Stimulated activated CD8-positive, alpha-beta memory T cell treated with anti-CD3 and anti-CD28 coated beads, Interleukin-2, amount 100 ng/mL, for 1 hour (primary cell): ENCODE measurements at places on chromosomes 16 and 17.

DNA sequence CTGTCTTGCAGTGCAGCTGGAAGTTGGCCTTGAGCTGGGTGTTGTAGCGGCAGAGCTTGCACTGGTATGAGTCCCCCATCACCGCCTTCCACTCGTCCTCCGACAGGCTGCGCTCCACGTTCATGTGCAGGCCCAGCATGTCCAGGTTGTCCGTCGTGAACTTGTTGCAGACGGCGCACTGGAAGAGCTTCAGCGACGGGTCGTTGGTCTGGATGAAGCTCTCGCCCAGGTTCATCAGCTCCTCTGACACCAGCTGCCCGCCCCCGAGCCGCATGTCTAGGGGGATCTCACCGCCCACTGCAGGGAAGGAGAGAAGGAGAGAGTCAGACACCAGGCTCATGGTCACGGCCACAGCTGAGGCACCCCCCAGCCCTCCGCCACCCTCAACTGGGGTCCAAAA, 97.3 kb downstream of the ZFHX3 start:
- no peak for DNase-seq

GRCh38 chr17:77540975-77541374, 400.2 kb downstream of the SEC14L1 start:
- DNase-seq: no peak

GRCh38 chr16:82833378-82833993, 206.7 kb downstream of the CDH13 start:
- no peak for DNase-seq

- no peak for DNase-seq
These were observed 310.1 kb downstream of the FOXL1 start for GRCh38 chr16:86888231-86889053.

GRCh38 chr17:78946631-78947030, 21.4 kb upstream of the TIMP2 start:
- DNase-seq: no peak

DNA sequence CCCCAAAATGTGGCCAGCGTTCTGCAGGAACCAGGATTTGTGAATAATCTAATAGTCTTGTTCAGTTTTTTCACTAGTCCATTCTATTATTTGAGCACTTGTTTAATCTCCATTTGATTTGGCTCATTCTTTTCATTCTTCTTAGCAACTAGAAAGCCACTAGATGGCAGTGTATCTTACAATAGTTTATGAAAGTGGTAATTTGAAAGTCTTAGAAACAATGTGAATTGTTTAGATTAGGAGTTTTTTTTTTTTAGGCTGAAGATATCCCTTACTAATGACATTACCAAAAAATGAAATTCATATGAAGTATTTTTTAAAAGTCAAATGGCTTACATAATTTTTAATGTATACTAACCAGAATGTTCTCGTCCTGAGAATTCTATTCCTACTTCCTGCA, 6.7 kb downstream of the ERI2 start:
- no peak for DNase-seq

DNA sequence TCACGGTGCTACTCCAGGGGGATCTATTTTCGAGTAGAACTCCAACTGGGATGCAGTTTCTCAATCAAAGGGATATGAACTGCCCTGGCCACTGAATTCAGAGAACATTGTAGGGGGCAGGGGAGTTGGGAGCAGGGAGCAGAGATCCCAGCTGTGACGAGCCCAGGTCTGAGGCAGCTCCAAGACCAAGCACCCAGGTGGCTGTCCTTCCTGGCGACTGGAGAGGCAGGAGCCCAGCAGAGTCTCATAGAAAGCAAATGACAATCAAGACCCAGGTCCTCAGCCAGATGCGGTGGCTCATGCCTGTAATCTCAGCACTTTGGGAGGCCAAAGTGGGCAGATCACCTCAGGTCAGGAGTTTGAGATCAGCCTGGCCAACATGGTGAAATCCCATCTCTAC, 60.1 kb downstream of the TK2 start:
- no peak for DNase-seq

GRCh38 chr17:78324391-78325075, 35.3 kb downstream of the SOCS3 start:
- no peak for DNase-seq

DNA sequence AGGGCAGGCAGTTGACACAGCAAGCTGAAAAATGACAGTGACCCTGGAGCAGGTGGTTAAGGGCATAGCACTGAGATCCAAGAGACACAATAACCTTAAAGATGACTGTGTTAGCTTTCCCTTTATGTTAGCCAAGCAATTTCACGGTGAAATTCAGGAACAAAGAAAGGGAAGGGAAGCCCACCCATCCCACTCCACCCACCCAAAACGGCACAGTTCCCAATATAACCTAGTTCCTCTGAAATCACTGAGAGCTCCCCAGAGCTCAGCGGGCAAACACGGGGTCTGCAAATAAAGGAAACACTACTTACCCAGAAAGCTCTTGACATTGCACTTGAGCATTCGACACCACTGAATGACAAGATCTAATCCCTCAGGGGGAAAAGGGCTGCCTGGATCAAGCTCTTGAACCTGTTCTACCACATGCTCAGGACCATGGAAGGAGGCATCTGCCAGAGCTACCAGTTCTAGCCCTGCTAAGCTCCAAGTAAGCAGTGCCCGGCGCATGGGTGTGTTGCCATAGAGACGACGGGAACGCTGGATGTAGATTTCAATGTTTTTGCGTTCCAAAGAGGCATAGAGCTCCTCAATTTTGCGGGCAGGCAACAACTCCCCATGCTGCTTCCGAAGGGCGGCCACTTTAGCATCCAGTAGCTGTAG, 10.6 kb downstream of the BLTP2 start:
- no peak for DNase-seq

GRCh38 chr16:14369734-14370598, 260.1 kb downstream of the PARN start:
- no peak for DNase-seq

- DNase-seq: no peak
These were observed 42.8 kb downstream of the PHKB start for GRCh38 chr16:47503936-47504335.
